ENCODE measurements at places on chromosomes 2 and 18. TPM values are rescaled to one million over a fixed set of nuclear protein-coding genes. Genes with fewer than 3 reads are reported as not detected.

The EGR4 gene
- not detected for total RNA-seq

The PHLPP1 gene
- total RNA-seq, result 11.6 TPM

The UPP2 gene
- total RNA-seq, result not detected

The IGFBP2 gene
- total RNA-seq, result 2,156 TPM

The WNT10A gene
- not detected for total RNA-seq

The MRO gene
- total RNA-seq, result 6.3 TPM

DNA sequence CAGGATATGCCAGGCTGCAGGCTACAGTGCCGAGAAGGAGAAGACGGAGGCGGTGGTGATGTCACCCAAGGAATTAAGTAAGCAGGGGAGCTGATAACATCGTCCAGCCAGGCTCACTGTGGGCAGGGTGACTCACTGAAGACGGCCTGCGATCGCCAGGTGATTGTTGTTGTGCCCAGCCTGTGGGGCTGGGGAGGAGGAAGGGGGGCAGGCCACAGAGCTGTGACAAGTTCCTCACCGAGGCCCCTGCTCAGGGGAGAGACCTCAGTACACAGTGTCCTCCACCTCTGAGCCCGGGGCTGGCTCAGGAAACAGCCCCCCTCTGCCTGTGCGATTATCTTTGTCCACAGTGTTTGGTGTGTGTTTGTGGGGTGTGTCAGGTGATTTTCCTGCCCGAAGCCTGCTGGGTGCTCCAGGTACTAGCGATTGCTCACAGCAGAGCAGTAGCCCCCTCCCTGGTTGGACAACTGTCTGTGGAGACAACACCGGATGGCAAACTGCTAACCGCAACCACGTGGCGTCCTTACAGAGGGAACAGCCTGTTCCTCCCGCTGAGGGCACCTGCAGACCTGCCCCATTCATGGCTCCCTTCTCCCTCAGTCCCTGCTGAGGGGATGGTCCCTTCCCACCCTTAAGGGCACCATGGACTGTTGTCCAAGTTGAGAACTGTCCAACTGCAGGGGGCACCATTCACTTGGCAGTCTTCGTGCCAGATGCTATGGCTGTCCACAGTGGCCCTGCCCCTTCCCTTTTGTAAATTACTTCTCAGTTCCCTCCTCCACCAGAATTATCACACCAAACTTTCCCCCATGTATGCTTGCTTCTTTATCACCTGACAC is 95.1 kb downstream of the ZFP36L2 start:
- peaks cover 37% of the 10 kb centered on the region for H3K4me1 ChIP-seq
- peak overlapping the region; percentile 55 for H3K27ac ChIP-seq
- no peak overlapping the region for H3K4me3 ChIP-seq

DNA sequence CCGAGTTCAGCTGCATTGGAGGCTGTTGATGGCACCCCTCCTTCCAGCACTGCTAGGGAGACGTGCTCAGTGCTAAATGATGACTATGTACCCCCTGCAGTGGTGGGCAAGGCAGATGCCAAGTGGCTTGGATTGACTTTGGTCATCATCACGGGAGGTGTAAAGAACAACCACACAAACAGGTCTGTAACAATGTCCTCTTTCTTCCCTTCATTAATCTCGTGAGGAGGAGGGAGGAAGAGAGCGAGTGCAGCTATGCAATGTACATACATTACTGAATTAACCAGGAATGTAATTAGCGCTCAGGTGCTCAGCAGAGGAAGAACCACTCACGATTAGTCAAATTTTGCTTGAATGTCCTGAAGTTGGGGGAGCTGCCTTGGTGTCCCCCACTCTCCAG is 173.9 kb upstream of the SKOR2 start:
- no peaks in the 10 kb centered on the region for H3K4me1 ChIP-seq
- no peak for DNase-seq
- no peak overlapping the region for H3K4me3 ChIP-seq
- no peaks in the 10 kb centered on the region for H3K27me3 ChIP-seq

- no peaks in the 10 kb centered on the region for H3K36me3 ChIP-seq
- H3K4me3 ChIP-seq, result no peak overlapping the region
- no peaks in the 10 kb centered on the region for H3K27me3 ChIP-seq
- no peaks in the 10 kb centered on the region for H3K4me1 ChIP-seq
Measured at GRCh38 chr2:227207573-227207972, 43.1 kb downstream of the COL4A3 start.

GRCh38 chr2:181594322-181594721 is 62.6 kb downstream of the CERKL start:
- H3K27me3 ChIP-seq, result no peaks in the 10 kb centered on the region
- DNase-seq, result no peak
- H3K27ac ChIP-seq, result no peak overlapping the region
- no peaks in the 10 kb centered on the region for H3K4me1 ChIP-seq
- H3K4me3 ChIP-seq, result no peak overlapping the region

DNA sequence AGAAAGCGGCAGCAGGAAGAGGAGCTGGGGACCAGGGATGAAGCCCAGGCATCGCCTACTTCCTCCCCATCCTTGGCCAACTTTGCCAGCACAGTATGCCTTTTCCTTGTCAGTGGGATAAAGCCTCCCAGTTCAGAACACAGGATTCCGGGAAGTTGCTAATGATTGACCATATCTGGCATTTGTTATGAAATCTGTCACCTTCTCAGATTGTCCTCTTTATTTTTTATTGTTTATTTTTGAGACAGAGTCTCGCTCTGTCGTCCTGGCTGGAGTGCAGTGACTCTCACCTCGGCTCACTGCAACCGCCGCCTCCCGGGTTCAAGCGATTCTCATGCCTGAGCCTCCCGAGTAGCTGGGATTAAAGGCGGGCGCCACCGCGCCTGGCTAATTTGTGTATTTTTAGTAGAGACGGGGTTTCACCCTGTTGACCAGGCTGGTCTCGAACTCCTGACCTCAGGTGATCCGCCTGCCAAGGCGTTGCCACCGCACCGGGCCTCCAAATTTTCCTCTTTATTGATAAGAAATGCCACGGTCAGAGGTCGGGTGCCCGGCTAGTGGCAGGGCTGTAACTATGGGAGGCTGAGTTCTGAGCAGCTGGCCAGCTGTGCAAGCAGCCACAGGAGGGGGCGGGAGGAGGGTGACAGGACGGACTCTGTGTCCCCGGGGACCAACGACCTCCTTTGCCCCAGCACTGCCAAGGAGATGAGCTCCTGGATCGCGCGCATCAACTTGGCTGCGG is 24.4 kb downstream of the PSD4 start:
- H3K36me3 ChIP-seq, result no peaks in the 10 kb centered on the region
- no peaks in the 10 kb centered on the region for H3K27me3 ChIP-seq
- H3K4me1 ChIP-seq, result no peaks in the 10 kb centered on the region
- H3K27ac ChIP-seq, result no peak overlapping the region
- H3K4me3 ChIP-seq, result peak overlapping the region; percentile 95

- H3K27ac ChIP-seq, result no peak overlapping the region
- no peak overlapping the region for H3K4me3 ChIP-seq
- H3K27me3 ChIP-seq, result no peaks in the 10 kb centered on the region
- H3K36me3 ChIP-seq, result no peaks in the 10 kb centered on the region
- no peak for DNase-seq
Measured at GRCh38 chr18:22253676-22254075, 84.3 kb downstream of the GATA6 start.

DNA sequence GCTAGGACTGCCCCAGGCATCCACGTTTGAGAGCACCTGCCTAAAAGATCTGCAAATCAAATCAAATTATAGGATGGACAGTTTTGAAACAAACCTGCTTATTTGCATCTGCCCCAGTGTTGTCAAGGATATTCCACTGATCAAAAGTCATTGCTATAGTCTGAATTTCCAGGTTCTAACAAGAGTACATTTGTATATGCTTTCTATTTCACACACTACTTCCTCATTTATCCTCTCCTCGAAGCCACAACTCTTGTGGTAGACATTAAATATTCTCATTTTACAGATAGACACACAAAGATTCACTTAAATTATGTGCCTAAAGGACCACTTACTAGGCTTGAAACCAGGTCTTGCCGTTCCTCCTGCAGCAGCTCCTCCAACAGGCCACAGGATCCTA is 11.9 kb upstream of the TET3 start:
- no peak for DNase-seq
- H3K36me3 ChIP-seq, result no peaks in the 10 kb centered on the region
- H3K4me3 ChIP-seq, result no peak overlapping the region
- no peaks in the 10 kb centered on the region for H3K27me3 ChIP-seq
- peaks cover 15% of the 10 kb centered on the region for H3K4me1 ChIP-seq

DNA sequence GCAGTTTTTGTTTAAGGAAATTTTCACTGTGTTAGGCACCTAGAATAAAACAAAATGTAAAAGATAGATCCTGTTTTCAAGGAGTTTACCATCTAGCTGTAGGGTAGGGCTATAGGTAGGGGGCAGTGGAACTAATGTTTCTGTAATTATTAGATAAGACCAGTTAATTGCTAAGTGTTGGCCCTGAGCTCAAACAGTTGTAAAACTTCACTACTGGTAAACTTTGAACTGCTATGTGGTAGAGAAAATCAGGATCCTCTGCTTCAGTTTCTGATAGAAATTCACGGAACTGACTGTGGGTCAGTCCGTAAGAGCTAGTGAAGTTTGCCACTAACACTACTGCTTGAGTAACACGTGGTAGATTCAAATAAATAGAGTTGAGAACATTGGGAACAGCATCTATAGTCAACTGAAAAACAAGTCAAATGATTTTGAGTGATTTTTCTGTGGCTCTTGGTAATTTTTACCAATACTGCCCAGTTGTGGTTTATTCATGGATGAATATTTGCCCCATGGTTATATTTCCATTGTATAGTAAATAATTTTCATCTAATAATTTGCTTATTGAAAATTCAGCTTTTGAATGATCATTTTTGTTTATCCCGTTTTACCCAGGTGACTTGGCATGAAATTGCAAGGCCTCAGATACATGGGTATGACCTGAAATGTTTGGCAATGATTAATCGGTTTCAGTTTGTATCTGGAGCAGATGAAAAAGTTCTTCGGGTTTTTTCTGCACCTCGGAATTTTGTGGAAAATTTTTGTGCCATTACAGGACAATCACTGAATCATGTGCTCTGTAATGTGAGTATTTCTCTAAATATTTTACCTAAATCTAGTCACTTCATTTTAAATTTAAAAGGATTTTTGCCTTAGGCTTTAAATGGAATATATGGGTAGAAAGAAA is 26.4 kb downstream of the ELP2 start:
- no peak for DNase-seq
- H3K27ac ChIP-seq, result no peak overlapping the region
- H3K27me3 ChIP-seq, result no peaks in the 10 kb centered on the region
- peaks cover 21% of the 10 kb centered on the region for H3K36me3 ChIP-seq
- no peak overlapping the region for H3K4me3 ChIP-seq
- no peaks in the 10 kb centered on the region for H3K4me1 ChIP-seq

All from thoracic aorta (tissue), 2 donors.